ENCODE measurements at places on chromosomes 3 and 15.

DNA sequence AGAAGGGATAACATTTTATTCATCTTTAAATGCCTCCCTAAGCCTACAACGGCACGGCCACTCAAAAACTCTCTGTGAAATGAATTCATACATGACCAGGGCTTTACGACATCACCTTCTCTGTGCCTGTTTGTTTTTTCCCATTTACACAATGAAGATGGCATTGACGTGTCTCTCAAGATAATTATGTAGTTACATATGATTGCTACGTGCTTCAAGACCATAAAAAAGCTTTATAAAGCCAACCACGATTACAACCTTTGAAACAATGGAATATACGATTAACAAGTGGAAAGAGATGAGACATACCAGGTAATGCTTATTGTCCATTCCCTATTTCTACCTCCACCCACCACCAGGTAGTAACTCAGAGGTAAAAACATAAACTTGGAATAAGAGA, 168.4 kb downstream of the P3H2 start:
- peak; percentile 36 for DNase-seq

- DNase-seq, result no peak
Observed at GRCh38 chr3:38101811-38102443, 35.0 kb downstream of the ACAA1 start.

DNA sequence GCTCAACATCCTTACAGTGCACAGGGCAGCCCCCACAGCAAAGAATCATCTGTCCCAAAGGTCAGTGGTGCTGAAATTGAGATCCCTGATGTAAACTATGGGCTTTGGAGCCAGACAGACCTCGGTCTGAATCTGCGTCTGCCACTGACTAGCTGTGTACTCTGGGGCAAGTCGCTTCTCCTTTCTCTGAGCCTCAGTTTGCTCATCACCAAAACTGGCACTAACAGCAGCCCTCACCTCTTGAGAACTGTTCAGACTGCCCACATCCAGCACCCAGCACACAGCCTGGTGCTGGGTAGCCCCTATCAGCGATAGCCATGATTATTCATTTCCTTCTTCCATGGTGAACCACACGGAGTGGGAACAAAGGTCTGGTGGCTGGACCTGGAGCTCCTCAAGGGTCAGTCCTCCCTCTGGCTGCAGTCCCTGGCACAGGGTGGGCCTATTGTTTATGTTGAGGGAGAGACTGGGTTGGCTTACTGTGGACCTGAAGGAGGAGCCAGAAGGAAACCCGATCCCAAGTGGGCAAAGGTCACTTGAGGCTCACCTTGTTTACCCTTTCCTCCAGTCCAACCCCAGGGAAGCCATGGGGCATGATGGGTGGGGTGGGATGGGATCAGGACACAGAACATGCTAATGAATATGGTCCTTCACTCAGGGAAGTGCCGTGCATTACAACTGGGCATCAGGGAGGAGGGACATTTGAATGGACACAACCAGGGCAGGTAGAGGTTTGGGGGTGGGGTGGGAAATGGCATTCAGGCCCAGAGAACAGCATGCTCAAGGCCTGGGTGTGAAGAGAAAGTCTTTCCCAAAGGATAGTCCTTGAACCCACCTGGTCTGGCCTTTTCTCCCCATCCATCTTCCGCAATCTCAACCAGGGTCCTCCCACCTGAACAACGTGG, 1.6 kb upstream of the PRKCD start:
- peak; percentile 22 for DNase-seq

- no peak for DNase-seq
Observed at GRCh38 chr15:89177633-89178306, 43.6 kb downstream of the RLBP1 start.

GRCh38 chr15:60760646-60761504, 281.9 kb upstream of the ICE2 start:
- DNase-seq, result no peak

GRCh38 chr3:2908693-2909351, 201.4 kb downstream of the IL5RA start:
- no peak for DNase-seq

- no peak for DNase-seq
Observed at GRCh38 chr3:22288756-22289155, 537.7 kb upstream of the ZNF385D start.

DNA sequence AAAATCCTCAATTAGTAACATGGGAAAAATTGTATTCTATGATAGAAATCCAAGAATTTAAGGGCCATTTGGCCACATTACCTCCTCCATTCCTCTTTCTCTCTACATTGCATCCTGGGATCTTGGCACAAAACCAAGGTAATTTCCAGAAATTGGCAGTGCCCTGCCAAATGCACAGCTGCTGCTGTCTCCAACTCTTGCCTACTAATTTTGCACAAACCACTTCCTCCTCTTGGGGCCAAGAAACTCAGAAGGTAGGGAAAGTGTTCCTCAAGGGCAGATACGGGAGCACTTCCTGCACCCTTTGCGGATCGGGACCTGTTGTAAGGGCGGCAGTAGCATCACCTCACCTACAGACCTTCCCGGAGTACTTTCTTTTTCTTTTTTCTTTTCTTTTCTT, 57.8 kb downstream of the MAP3K13 start:
- peak; percentile 82 for DNase-seq

DNA sequence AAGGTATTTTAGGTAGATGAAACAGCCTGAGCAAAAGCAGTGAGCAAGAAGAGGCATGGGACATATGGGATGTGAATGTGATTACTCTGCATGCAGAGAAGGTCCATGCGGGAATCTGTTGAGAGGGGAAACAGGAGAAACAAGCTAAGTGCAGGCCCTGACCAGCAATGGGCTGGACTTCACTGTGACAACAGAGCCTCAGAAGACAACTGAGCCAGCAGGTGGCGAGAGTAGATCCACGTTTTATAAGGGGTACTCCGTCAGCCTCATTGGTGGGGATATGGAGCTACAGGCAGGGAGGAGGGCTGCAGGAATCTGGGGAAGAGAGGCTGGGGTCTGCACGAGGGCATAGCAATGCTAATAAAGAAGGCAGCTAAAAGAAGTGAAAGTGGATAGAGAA, 405.9 kb upstream of the LMCD1 start:
- no peak for DNase-seq

- DNase-seq, result no peak
Observed at GRCh38 chr3:14031271-14031670, 93.4 kb downstream of the CHCHD4 start.

GRCh38 chr3:37324850-37325321, 150.5 kb upstream of the LRRFIP2 start:
- DNase-seq, result no peak

GRCh38 chr3:108281670-108282069, 14.7 kb upstream of the HHLA2 start:
- DNase-seq, result no peak

DNA sequence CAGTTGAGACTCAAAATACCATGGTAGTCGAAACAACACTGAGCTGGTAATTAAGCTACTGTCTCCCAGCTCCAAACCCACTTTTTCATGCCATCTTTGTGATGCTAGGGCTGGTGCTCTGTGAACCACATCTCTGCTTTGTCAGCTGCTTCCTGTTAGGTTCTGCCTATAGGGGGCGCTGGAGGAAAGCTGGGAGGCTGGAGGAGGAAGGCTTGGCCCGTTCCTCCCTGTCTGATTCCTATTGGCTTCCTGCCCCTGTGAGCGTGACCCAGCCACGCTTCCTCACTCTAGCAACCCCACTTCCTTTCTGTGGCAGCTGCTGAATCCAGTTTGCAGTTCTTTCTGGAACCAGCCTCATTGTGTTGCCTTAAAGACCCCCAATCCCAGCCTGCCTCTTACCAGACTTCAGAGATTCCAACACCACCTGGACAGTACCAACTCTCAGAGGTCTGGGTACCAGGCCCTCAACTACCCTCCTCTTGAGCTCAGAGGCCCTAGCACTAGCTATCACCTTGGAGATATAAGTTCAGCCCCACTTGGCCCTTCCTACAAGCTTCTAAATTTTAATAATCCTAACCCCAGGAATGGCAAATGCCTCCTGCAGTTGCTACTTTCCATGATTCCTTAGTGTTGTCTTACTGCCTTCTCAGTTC, 120.9 kb downstream of the ERC2 start:
- DNase-seq, result no peak

DNA sequence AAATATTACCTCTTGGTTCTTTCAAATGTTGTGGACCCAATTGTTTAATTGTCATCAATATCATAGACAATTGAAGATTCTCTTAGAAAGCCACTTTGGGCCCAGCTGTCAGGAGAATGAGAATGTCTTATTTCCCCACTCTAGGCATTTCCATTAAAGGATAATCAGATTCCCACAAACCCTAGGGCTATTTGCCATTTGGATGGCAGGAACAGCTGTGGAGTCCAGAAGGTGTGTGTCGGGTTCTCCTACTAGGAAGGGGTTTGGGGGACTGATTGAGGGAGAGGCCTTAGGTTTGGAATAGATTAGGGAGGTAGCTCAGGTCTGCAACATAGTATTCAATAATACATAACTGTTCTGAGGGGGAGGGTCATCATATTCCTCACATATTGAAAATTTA, 35.2 kb upstream of the PLSCR5 start:
- DNase-seq, result no peak

DNA sequence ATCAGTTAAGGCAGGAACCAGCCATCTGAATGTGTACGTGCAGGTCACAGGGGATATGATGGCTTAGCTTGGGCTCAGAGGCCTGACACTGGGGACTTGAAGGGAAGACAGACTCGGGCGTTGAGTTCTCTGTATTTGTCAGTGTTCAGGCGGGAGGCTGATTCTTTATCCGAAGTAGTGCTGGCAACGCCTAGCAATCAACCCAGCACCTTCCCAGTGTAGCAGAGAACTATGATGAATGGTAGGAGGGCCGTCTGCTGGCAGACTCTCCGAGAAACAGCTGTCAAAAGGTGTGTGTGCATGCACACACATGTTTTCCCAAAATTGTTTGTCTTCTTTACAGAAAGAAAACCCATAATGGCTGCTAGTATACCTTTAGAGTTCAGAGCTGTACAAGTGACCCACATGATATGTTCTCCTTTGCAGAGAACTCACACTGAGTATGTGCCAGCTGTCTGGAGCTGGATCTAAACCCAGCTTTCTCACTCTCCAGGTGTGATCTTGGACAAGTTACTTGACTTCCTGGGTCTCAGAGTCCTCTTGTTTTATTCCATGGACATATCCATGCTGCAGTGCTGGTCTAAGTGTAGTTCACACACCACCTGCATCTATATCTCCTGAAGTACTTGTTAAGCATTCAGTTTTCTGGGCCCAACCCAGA, 74.5 kb upstream of the LARS2 start:
- no peak for DNase-seq

DNA sequence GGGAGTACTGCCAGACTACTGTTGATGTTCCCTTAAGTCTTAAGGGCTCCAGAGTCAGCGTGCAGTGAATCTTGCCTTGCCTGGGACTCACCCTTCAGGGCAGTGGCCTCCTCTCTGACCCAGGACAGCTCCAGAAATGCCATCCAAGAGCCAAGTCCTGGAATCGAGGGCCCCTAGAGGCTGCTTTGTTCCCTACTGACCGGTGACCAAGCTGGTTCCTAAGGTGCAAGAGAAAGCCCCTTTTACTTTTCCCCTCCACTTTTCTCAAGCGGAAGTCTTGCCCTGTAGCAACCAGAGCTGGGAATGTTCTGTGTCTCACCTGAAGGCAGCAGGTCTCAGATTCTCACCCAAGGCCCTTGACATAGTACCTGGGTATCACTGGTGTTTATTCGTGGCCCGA, 238.0 kb downstream of the DOCK3 start:
- DNase-seq, result peak; percentile 1

- no peak for DNase-seq
Observed at GRCh38 chr15:45095661-45096060, 18.3 kb downstream of the DUOX2 start.

- DNase-seq, result peak; percentile 28
Observed at GRCh38 chr3:187041362-187042307, 97.7 kb downstream of the RPL39L start.

GRCh38 chr15:42395838-42396237, 36.5 kb downstream of the CAPN3 start:
- no peak for DNase-seq

GRCh38 chr3:128182656-128183055, 29.4 kb downstream of the EEFSEC start:
- no peak for DNase-seq

- DNase-seq, result no peak
Observed at GRCh38 chr15:23038726-23039142, 635 bp downstream of the TUBGCP5 start.

- DNase-seq, result no peak
Observed at GRCh38 chr3:96017556-96017955, 796.8 kb upstream of the EPHA6 start.

DNA sequence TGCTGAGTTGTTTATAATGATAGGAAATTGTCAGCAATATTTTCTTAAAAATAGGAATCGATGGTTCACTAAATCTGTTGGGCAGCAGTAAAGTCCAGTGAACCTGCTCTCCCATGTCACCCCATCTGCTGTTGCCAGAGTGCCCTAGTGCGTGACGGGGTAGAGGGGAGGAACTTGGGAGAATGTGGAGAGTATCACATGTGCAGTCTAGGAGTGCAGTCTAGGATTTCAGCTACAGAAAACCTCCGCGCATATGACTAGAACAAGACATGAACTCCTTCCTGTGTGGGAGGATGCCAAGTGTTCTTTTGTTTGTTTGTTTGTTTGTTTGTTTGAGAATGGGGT, 74.6 kb upstream of the ACAD9 start:
- DNase-seq, result no peak

DNA sequence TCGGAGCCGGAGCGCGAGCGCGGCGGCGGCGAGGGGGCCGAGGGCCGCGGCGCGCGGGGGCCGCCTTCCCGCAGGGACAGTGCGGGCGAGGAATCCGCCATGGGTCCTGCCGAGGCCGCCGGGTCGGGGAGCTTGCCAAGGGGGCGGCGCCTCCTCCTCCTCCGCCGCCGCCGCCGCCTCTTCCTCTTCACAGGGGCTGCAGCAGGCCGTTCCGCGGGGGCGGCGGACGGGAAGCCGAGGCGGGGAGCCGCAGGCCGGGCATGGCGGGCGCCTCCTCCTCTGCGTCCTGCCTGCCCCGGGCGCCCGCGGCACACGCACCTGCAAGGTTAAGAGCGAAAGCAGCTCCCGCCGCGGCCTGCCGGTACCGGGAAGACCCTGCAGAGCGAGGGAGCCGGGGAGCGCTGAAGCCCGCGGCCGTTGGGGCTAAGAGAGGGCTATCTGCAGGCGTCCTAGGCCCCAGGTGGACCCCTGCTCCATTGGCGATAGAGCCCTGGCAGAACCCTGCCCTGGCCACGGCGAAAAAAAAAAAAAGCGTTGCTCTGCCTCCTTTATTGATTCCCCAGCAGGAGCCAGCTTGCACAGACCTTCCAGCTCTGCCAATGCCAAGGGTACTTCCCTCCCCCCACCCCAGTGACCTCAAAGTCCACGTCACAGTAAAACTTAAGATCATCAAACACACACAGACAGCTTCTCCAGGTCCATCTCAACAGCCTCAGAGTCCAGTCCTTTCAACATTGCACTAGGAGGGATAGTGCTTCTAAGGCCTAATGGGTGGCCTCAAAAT, at the start of gene LYSMD2:
Gene LYSMD2, minus strand, starts transcription at position 134 of the 784 bp plus-strand sequence. Its CDS starts 33 bp downstream, at position 101.
- DNase-seq, result no peak

- no peak for DNase-seq
Observed at GRCh38 chr3:150528354-150528797, 17.9 kb downstream of the SERP1 start.
